ENCODE measurements at places on chromosomes 5 and 9. TPM values are rescaled to one million over a fixed set of nuclear protein-coding genes. Genes with fewer than 3 reads are reported as not detected.

PRDM9 gene
- total RNA-seq = not detected

PTCD2 gene
- 10.9 TPM for total RNA-seq

MYORG gene
- 5.9 TPM for total RNA-seq

VCAN gene
- 47.6 TPM for total RNA-seq

FLT4 gene
- total RNA-seq = 52.8 TPM

RNF208 gene
- 4.4 TPM for total RNA-seq

MEIKIN gene
- total RNA-seq = not detected

DND1 gene
- 2.0 TPM for total RNA-seq

ADAMTS6 gene
- total RNA-seq = 3.2 TPM

SOHLH1 gene
- total RNA-seq = not detected

AGPAT2 gene
- total RNA-seq = 76.4 TPM

PCDHB5 gene
- 14.6 TPM for total RNA-seq

IL3 gene
- total RNA-seq = not detected

FGFR4 gene
- total RNA-seq = 1.2 TPM

NME5 gene
- 4.3 TPM for total RNA-seq

PALM2AKAP2 gene
- 25.4 TPM for total RNA-seq

IL13 gene
- total RNA-seq = not detected

RANBP17 gene
- total RNA-seq = 35.0 TPM

ZNF169 gene
- total RNA-seq = 11.4 TPM

BICD2 gene
- 33.3 TPM for total RNA-seq

RANBP3L gene
- 9.4 TPM for total RNA-seq

Measured in thyroid gland (tissue), 4 donors.